Peyer's patch (tissue), 4 donors: ENCODE measurements at places on chromosomes 7 and 10. TPM values are rescaled to one million over a fixed set of nuclear protein-coding genes. Genes with fewer than 3 reads are reported as not detected.

GRCh38 chr7:148723166-148723559 is 24.5 kb downstream of the CUL1 start:
- no peaks in the 10 kb centered on the region for H3K36me3 ChIP-seq
- no peak for DNase-seq
- H3K27ac ChIP-seq, result no peak overlapping the region
- no peak overlapping the region for H3K4me3 ChIP-seq
- H3K4me1 ChIP-seq, result no peaks in the 10 kb centered on the region

- H3K27me3 ChIP-seq, result no peaks in the 10 kb centered on the region
- H3K4me3 ChIP-seq, result no peak overlapping the region
- H3K27ac ChIP-seq, result no peak overlapping the region
- H3K36me3 ChIP-seq, result no peaks in the 10 kb centered on the region
- no peak for DNase-seq
Observed at GRCh38 chr7:25148772-25149575, 23.9 kb upstream of the CYCS start.

DNA sequence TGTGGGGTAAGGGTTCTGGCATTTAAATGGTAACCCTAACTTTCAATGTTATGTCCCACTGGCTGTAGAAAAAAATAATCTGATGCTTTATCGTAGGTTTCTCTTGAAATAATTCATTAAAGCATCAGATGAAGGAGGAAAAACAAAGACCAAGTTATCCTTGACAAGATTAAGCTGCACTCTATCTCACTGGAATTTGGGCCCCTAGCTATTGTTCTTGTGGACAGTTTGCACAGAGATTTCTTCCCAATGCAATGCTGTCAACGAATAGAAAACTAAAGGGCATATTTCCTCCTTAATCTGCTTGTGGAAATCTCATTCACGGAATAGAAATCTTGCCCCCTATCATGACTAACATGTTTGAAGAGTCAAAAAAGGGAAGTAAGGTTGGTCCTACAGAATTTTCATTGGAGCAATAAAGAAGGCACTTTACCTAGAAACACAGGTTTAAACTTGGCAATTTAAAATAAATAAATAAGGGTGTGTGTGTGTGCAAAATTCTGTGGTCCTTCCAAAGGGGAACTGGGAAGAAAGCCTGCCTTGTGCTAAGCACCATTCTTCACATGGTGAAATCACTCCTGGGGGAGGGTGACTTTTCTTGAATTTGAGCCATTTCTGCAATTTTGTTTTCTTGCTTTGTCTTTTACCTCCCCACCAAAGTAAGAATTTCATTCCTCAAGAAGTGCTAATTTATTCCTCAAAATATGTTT is 242.8 kb downstream of the GLI3 start:
- no peak overlapping the region for H3K27ac ChIP-seq
- H3K27me3 ChIP-seq, result no peaks in the 10 kb centered on the region
- H3K4me1 ChIP-seq, result no peaks in the 10 kb centered on the region
- H3K36me3 ChIP-seq, result no peaks in the 10 kb centered on the region

- no peak overlapping the region for H3K27ac ChIP-seq
- no peaks in the 10 kb centered on the region for H3K36me3 ChIP-seq
- H3K4me1 ChIP-seq, result peaks cover 8% of the 10 kb centered on the region
- DNase-seq, result no peak
- H3K27me3 ChIP-seq, result no peaks in the 10 kb centered on the region
- H3K4me3 ChIP-seq, result no peak overlapping the region
Observed at GRCh38 chr10:4120096-4120853, 335.3 kb upstream of the KLF6 start.

- H3K4me1 ChIP-seq, result no peaks in the 10 kb centered on the region
- H3K36me3 ChIP-seq, result no peaks in the 10 kb centered on the region
- H3K27me3 ChIP-seq, result no peaks in the 10 kb centered on the region
- H3K4me3 ChIP-seq, result no peak overlapping the region
Observed at GRCh38 chr7:149662591-149663095, 110.7 kb downstream of the ZNF467 start.

- H3K4me3 ChIP-seq, result no peak overlapping the region
- H3K27me3 ChIP-seq, result no peaks in the 10 kb centered on the region
- peaks cover 12% of the 10 kb centered on the region for H3K36me3 ChIP-seq
- no peak for DNase-seq
Observed at GRCh38 chr7:141012696-141013344, 1.9 kb downstream of the MRPS33 start.

GRCh38 chr10:102613785-102614184 is 30.5 kb upstream of the TRIM8 start:
- no peak overlapping the region for H3K4me3 ChIP-seq
- no peaks in the 10 kb centered on the region for H3K27me3 ChIP-seq
- H3K36me3 ChIP-seq, result no peaks in the 10 kb centered on the region
- peaks cover 6% of the 10 kb centered on the region for H3K4me1 ChIP-seq
- H3K27ac ChIP-seq, result peak overlapping the region; percentile 19
- no peak for DNase-seq

- H3K27ac ChIP-seq, result no peak overlapping the region
- no peaks in the 10 kb centered on the region for H3K36me3 ChIP-seq
- H3K4me1 ChIP-seq, result no peaks in the 10 kb centered on the region
- no peak overlapping the region for H3K4me3 ChIP-seq
Observed at GRCh38 chr10:124689911-124690498, 54.2 kb downstream of the FAM53B start.

The ODAD2 gene
- not detected for total RNA-seq

The EGR2 gene
- 0.80 TPM for total RNA-seq

The MMRN2 gene
- 16.5 TPM for total RNA-seq
